Stimulated activated CD8-positive, alpha-beta memory T cell treated with anti-CD3 and anti-CD28 coated beads, Interleukin-4, amount 100 ng/mL, for 4 hours (primary cell): ENCODE measurements at places on chromosomes 5 and 9.

- no peak for DNase-seq
Observed at GRCh38 chr9:102354041-102354440, 615.6 kb upstream of the GRIN3A start.

- no peak for DNase-seq
Observed at GRCh38 chr5:131180407-131180806, 9.7 kb downstream of the LYRM7 start.

DNA sequence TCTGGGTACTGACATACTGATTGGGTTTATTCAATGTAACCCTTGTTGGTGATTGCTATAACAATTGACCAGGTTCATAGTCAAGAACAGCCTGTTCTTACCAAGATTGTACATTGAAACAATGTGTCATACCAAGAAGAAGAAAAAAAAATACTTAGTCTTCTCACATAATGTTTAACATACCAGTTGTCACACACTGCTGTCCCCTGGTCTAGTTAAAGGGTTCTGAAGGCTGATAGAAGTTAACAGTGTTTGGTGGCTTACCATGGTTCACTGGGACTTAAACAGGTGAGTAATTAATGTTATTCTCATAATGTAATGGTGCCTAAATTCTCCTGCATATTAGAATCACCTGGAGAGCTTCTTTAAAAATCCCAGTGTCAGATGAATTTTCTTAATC lies 18.5 kb upstream of the CDC42SE2 start:
- DNase-seq, result no peak

GRCh38 chr9:14075218-14075617 lies 238.7 kb downstream of the NFIB start:
- DNase-seq, result no peak

GRCh38 chr9:92253656-92254055 lies 39.8 kb downstream of the IARS1 start:
- no peak for DNase-seq

GRCh38 chr9:122207096-122207495 lies 21.7 kb downstream of the LHX6 start:
- no peak for DNase-seq
